Left kidney (tissue), 8 donors: ENCODE measurements at places on chromosomes 2 and 18.

- DNase-seq, result no peak
Measured at GRCh38 chr18:72601481-72601880, 57.3 kb upstream of the CBLN2 start.

- DNase-seq, result no peak
Measured at GRCh38 chr2:105183555-105184323, 57.8 kb upstream of the GPR45 start.

GRCh38 chr2:224410946-224411561, 9.1 kb upstream of the FAM124B start:
- DNase-seq, result no peak

DNA sequence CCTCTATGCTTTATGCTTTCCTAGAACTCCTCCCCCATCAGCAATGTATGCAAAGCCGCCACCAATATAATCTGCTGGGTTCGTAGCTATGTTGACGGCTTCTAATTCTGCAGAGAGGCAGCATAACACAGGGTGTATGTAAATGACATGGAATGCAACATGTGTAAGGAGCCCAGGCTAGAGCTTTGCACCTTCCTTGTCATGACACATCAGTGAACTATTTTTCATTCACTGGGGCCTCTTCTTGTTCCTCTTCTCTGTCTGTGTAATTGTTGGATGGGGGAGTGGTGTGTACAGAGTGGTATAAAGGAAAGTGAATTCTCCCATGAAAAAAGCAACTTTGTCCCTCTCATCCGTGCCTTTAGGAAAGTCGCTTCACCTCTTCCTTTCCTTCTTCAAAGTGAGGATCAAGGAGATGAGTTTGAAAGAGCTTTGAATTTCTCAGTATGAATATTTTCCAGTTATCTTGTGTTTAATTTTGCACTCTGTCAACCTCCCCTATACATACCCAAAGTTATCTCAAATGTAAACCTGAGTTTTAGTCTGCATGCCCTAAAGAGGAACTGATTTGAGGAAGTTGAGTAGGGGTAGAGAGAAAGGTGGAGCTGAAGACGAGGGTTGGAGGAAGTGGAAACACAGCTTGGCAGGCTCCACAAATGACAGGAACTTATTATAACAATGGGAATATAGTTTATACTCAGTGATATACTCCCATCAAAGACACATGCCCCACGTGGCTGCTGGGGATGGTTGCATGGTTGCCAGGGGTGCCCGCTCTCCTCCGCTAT, 74.9 kb upstream of the ARL4C start:
- DNase-seq, result no peak

- DNase-seq, result no peak
Measured at GRCh38 chr2:31125918-31126695, 12.1 kb downstream of the GALNT14 start.

- no peak for DNase-seq
Measured at GRCh38 chr2:236665572-236666118, 96.0 kb downstream of the ACKR3 start.

- DNase-seq, result no peak
Measured at GRCh38 chr2:240959941-240960308, 38.5 kb upstream of the SNED1 start.

GRCh38 chr2:48339451-48339850, 190.5 kb upstream of the STON1 start:
- DNase-seq, result no peak

- DNase-seq, result no peak
Measured at GRCh38 chr2:207771421-207771820, 1.7 kb upstream of the FZD5 start.

- DNase-seq, result no peak
Measured at GRCh38 chr2:157404363-157404762, 39.5 kb downstream of the CYTIP start.

- peak; percentile 75 for DNase-seq
Measured at GRCh38 chr2:130920415-130921163, 83.9 kb downstream of the ARHGEF4 start.

- peak; percentile 63 for DNase-seq
Measured at GRCh38 chr18:72762515-72763122, 105.2 kb downstream of the NETO1 start.

DNA sequence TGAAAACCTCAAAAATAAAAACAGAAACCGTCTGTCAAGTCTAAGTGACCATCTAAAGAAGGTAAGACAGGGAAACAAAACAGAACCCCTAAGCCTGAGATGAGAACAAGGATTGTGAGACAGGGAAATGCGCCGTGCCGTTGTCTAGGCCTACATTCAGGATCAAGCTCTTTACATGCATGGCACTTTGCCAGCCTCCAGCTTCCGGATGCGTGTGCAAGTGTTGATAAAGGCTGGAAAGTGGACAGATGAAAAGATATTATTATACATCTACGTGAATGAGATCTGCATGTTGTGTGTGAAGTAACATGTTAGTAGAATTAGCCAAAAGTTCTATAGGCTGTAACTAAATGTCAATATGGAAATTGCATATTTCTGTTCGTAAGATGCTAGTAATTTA, 28.6 kb upstream of the TMEM87B start:
- no peak for DNase-seq
